ENCODE measurements at places on chromosomes 13 and 19.

DNA sequence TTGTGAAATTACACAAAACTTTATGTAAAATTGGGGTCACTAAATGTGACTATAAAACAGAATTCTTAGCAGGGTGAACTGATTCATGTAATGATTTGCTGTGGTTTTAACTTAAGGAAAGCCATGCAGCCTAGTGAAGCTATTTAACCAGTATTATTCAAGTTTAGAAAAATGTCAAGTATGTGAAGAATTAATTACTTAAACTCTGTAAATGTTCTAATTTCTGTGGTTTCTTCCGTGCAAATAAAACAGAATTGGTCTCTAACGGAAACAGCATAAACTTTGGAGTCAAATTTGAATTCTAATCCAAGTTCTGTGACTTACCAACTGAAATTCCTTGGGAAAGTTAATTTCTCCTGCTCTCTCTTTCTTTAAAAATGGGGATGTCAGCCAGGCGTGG is 13.3 kb downstream of the CDC16 start:
- DNase-seq, result no peak

- no peak for DNase-seq
Observed at GRCh38 chr13:30334663-30335386, 27.5 kb upstream of the KATNAL1 start.

GRCh38 chr19:13299838-13300237 is 149.6 kb downstream of the IER2 start:
- no peak for DNase-seq

GRCh38 chr19:35696835-35697234 is 7.5 kb upstream of the ZBTB32 start:
- DNase-seq, result no peak
